ENCODE measurements at places on chromosomes 7 and 10.

GRCh38 chr10:117609095-117609795, 66.7 kb downstream of the EMX2 start:
- no peak for DNase-seq

- DNase-seq: no peak
These were observed 569.0 kb upstream of the SORCS1 start for GRCh38 chr10:107733328-107734130.

- DNase-seq: no peak
These were observed 118.1 kb downstream of the ZNF365 start for GRCh38 chr10:62492012-62492869.

DNA sequence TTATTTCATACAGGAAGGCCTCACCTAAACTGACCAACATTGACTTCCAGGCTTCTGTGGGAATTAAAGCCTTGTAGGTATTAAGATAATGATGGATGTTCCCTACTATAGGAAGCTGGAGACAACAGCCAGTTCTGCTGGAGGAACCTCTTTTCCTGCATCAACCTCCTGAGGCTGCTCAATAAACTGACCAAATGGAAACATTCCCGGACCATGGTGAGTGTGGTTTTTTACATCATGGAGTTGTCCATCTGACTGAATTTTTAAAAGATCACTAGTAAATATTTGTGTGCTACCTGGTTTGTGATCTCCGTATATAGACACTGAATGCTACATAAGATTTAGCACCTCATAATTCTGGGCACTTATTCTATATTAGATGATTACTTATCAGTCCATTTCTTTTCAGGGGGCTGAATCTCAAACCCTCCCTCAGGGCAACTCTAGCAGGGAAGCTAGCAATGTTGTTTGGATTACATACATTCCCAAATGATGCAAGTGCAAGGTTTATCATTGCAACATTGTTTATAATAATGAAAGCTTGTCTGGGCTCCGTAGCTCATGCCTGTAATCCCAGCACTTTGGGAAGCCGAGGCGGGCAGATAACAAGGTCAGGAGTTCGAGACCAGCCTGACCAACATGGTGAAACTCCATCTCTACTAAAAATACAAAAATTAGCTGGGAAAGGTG, 21.5 kb upstream of the SMKR1 start:
- no peak for DNase-seq

DNA sequence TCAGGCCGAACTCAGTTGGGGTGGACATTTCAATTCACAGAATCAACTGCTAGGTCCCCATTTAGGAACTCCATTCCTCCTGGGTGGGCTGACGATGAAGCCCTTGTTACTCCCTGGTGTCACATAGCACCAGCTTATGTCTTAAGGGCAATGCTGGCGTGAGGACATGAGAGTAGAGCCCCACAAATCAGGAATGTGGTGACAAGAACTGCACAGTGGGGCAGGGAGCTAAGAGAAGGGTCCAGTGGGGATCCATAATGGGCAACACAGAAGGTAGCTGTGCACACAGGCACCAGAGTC, 57.0 kb downstream of the LYZL1 start:
- no peak for DNase-seq

GRCh38 chr10:80442879-80443278, 11.2 kb upstream of the TSPAN14 start:
- DNase-seq: no peak

- no peak for DNase-seq
These were observed 566.3 kb downstream of the TCERG1L start for GRCh38 chr10:130745251-130745650.
